ENCODE measurements at places on chromosomes 4 and X. TPM values are rescaled to one million over a fixed set of nuclear protein-coding genes. Genes with fewer than 3 reads are reported as not detected.

Gene OTUD5
- 24.6 TPM for total RNA-seq

Gene MAGIX
- 1.9 TPM for total RNA-seq

Gene PRRG1
- total RNA-seq: 11.9 TPM

Gene SMR3B
- not detected for total RNA-seq

Gene MRPL1
- total RNA-seq: 28.1 TPM

Gene CRMP1
- not detected for total RNA-seq

Gene TMEM47
- total RNA-seq: 23.9 TPM

Gene TEX13B
- total RNA-seq: not detected

Gene PPEF1
- not detected for total RNA-seq

Gene ETDB
- total RNA-seq: not detected

Gene HS6ST2
- total RNA-seq: not detected

Gene SORBS2
- total RNA-seq: 11.8 TPM

Gene PRRG3
- not detected for total RNA-seq

Gene TMEM33
- total RNA-seq: 55.5 TPM

Gene FAT1
- total RNA-seq: 111 TPM

Gene CXCL11
- 0.10 TPM for total RNA-seq

Gene LUZP4
- not detected for total RNA-seq

Gene CFAP299
- total RNA-seq: not detected

Gene CDKN2AIP
- total RNA-seq: 15.6 TPM

Gene GLUD2
- 2.1 TPM for total RNA-seq

Gene PABPC5
- total RNA-seq: 2.1 TPM

Gene MGAT4D
- total RNA-seq: not detected

Gene AFM
- total RNA-seq: 0.10 TPM

Gene GAGE13
- 1.4 TPM for total RNA-seq

Gene ART3
- not detected for total RNA-seq

Gene SPOCK3
- not detected for total RNA-seq

Gene ASB9
- 12.3 TPM for total RNA-seq

Gene VAMP7
- 69.8 TPM for total RNA-seq

Gene PDZD11
- 162 TPM for total RNA-seq

Gene FREM3
- not detected for total RNA-seq

Gene SYTL5
- 4.3 TPM for total RNA-seq

Gene CLGN
- not detected for total RNA-seq

Gene SLC7A11
- total RNA-seq: 7.1 TPM
